Progenitor cell of endocrine pancreas (in vitro differentiated cells): ENCODE measurements at places on chromosomes 12 and 14. TPM values are rescaled to one million over a fixed set of nuclear protein-coding genes. Genes with fewer than 3 reads are reported as not detected.

Gene SLC17A8
- 1.2 and 1.5 TPM in 2 replicates for total RNA-seq

Gene LMO3
- total RNA-seq: 39.4 and 48.4 TPM in 2 replicates

Gene OR10G2
- not detected in 2 replicates for total RNA-seq

Gene PTPRB
- total RNA-seq: 0.38 and 0.55 TPM in 2 replicates

Gene SLCO1B1
- 0.17 and 0.69 TPM in 2 replicates for total RNA-seq

- no peak for DNase-seq
- no peak overlapping the region for H3K4me3 ChIP-seq
- H3K4me1 ChIP-seq: no peaks in the 10 kb centered on the region
- peaks cover 7% of the 10 kb centered on the region for H3K36me3 ChIP-seq
- H3K27me3 ChIP-seq: no peaks in the 10 kb centered on the region
These were observed 124.2 kb downstream of the TTC7B start for GRCh38 chr14:90692061-90692460.

DNA sequence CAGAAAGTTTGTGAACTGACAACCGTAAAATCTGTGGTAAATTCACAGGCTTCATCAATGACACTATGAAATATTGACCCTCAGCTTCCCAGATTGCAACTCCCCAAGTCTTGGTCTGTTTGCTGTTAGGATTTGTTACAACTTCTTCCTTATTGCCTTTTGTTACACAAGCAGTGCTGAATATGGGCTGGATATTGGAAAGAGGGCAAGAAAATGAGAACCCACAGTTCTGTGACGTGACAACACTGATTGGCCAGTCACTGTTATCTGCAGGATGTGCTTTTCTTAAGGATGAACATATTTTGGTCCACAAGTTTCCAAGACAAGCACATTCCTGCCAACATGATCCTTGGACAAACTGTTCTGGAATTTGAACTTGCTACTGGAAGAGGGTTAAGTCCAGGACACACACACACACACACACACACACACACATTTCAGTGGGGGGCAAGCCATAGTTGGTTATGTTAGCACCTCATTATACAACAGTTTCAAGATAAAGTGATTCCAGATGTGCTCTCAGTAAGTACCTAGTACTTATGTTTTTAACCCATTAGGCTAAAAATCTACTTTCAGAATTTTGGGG is 16.6 kb upstream of the SLC38A2 start:
- H3K36me3 ChIP-seq: peaks cover 3% of the 10 kb centered on the region
- H3K4me1 ChIP-seq: peaks cover 16% of the 10 kb centered on the region
- H3K27me3 ChIP-seq: no peaks in the 10 kb centered on the region
- no peak overlapping the region for H3K4me3 ChIP-seq
- no peak for DNase-seq
- H3K27ac ChIP-seq: no peak overlapping the region

DNA sequence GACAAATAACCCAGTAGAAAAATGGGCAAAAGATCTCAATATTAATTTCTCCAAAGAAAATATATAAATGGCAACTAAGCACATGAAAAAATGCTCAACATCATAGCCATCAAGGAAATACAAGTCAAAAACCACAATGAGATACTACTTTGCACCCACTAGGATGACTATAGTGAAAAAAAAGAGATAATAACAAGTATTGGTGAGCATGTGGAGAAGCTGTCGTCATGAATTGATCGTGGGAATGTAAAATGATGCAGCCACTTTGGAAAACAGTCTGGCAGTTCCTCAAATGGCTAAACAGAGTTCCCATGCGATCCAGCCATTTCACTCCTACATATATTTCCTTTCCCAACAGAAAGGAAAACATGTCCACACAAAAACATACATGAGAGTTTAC is 18.1 kb downstream of the JDP2 start:
- DNase-seq: no peak
- no peaks in the 10 kb centered on the region for H3K27me3 ChIP-seq
- peaks cover 26% of the 10 kb centered on the region for H3K4me1 ChIP-seq
- H3K4me3 ChIP-seq: no peak overlapping the region
- no peak overlapping the region for H3K27ac ChIP-seq

- no peak for DNase-seq
- no peak overlapping the region for H3K4me3 ChIP-seq
- no peaks in the 10 kb centered on the region for H3K4me1 ChIP-seq
- H3K36me3 ChIP-seq: no peaks in the 10 kb centered on the region
These were observed 33.0 kb downstream of the ABCC9 start for GRCh38 chr12:21907948-21908837.

DNA sequence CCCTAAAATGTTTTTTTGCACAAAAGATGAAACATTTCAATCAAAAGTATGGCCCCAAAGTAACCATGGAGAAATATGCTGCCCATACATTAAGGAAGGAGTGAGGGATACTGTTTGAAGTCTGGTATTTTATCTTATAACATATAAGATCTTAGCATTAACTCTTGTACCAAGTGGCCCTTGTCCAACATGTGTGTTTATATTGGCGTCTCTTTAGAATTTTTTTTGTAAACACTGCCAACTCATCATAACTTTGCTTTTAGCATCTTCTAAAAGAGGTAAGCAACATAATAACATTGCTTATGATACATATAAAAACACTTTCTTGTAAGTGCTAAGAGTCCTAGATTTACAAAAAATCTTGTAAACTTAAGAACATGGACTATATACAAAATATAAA is 419.7 kb downstream of the ADAMTS20 start:
- no peak overlapping the region for H3K27ac ChIP-seq
- H3K27me3 ChIP-seq: no peaks in the 10 kb centered on the region
- no peaks in the 10 kb centered on the region for H3K36me3 ChIP-seq
- no peak overlapping the region for H3K4me3 ChIP-seq
- peaks cover 9% of the 10 kb centered on the region for H3K4me1 ChIP-seq

DNA sequence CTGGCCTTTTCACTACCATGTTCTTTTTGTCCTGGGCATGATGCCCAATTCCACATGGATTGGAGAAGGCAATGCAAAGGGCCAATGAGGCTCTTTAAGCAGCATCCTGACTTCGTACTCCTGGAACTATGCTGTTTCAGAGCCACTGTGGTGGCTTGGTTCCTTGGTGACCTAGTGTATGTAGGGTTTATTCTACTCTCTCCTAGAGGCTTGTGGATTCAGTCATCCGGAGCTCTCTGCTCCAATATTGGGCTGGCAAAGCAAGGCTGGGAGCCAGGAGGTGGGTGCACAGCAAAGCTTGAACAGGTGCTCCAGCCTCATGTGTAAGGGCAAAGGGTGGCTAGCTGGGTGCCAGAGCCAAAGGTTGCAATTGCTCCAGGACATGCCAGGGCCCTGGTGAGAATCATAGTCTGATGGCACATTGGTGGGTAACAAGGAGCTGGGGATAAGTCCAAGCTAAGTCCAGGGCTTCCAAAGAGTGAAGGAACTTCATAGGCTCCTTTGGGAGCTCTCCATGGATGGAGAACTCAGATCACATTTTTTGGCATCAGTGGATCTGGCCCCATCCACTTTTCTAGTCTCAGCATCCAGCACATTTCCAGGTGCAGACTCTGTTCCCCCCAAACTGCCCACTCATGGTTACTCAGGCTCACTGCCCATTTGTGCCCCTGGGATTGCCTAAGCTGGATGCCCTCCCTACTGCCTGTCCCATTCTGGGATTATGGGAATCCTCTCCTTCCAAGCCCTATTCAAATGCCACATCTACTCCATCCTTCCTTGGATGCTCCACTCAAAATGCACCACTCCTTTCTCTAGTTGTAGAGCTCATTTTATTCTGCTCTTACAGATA is 253.9 kb downstream of the EMP1 start:
- H3K27ac ChIP-seq: no peak overlapping the region
- H3K4me1 ChIP-seq: peaks cover 5% of the 10 kb centered on the region
- no peaks in the 10 kb centered on the region for H3K36me3 ChIP-seq
- no peak overlapping the region for H3K4me3 ChIP-seq
- H3K27me3 ChIP-seq: no peaks in the 10 kb centered on the region

- H3K27me3 ChIP-seq: no peaks in the 10 kb centered on the region
- no peaks in the 10 kb centered on the region for H3K4me1 ChIP-seq
- DNase-seq: no peak
- H3K27ac ChIP-seq: no peak overlapping the region
- no peak overlapping the region for H3K4me3 ChIP-seq
These were observed 57.8 kb downstream of the SLCO1B3 start for GRCh38 chr12:20868277-20868676.
